Stimulated activated CD4-positive, alpha-beta T cell treated with anti-CD3 and anti-CD28 coated beads, TNF-alpha, amount 100 ng/mL, for 1 hour (primary cell): ENCODE measurements at places on chromosomes 5 and 9.

GRCh38 chr5:53453898-53454718 is 26.3 kb upstream of the FST start:
- DNase-seq: no peak

- DNase-seq: no peak
Measured at GRCh38 chr5:82218374-82219156, 59.6 kb downstream of the RPS23 start.

DNA sequence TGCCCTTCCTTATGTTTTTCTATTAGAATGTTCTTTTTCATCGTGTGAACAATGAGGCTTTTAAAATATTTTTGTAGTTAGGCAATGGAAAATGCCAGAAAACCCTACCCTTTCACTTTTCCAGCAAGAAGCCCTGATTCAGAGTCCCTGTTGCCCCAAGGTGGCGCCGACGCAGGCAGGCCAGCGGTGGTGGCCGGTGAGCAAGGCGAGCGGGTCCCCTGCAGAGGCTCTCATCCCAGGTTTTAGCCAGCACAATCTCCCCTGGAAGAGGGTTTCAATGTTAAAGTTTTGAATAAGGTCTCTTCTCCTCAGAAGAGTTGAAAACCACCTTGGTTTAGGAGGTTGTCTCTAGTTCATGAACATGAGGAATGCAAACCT is 40.8 kb upstream of the CKMT2 start:
- no peak for DNase-seq

- DNase-seq: no peak
Measured at GRCh38 chr9:136228107-136228875, 17.3 kb downstream of the QSOX2 start.

DNA sequence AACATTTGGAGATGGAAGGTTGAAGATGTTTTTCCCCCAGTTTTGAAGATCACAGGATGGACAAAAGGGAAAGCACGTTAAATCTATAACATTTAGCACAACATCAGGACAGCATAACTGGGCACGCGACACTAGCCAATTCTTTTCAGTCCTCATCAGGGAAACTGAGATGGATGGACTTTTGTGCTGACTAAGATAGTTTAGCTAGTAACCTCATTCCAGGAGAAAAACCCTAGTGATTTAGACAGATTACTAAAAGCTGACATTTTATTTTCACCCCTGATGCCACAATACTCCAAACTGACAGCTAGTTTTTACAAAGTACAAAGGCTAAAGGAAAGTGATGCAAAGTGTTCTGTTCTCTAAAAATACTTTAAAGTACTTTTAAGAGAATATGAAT is 53.3 kb downstream of the EPB41L4B start:
- DNase-seq: no peak

DNA sequence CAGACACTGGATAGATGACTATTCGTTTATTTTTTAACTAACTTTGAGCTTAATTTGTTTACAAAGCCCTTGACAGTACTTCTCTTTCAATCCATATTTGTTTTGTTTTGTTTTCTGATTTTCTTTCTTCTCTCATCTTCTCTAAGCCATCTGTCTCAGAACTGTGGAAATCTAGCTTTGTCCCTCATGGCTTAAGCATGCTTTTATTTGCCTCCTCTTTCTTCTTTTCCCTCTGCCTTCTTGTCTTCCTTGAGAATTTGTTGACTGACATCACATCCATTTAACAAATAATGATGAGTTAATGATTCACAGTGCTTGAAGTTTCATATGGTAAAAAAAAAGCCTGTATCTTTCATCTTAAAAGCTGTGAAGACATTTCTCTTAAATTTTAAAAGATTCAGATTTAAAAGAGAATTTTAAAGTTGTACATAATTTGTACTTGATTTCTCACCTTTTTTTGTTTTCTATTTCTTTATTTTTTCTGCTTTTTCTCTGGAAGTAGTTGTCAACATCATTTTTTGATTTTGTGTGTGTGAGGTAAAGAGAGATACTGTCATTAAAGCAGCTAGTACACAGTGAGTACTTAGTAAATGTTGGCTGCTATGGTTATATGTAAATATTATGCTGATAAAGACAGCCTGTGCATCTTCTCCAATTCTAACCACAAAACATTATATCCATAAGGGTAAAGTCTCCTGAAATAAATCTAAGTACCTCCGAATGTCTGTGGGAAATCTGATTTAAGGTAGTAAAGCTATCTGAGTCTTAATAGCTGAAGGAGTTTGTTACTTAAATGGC is 13.9 kb upstream of the SGCD start:
- no peak for DNase-seq

GRCh38 chr5:160470437-160471361 is 49.0 kb downstream of the PTTG1 start:
- no peak for DNase-seq

- no peak for DNase-seq
Measured at GRCh38 chr5:6830643-6831239, 117.5 kb downstream of the TENT4A start.

DNA sequence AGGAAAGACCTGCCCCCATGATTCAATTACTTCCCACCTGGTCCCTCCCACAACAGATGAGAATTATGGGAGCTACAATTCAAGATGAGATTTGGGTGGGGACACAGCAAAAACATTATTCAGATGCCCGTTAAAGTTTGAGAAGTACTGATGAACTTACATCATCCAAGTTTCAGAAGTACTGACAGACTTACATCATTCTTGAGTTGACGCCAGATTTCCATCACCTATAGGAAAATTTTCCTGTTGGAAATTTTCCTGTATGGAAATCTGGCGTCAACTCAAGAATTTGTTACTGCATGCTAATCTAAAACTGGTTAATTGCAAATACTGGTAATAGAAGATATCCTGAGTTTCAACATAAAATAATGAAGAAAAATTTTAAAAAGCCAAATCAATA is 975.9 kb downstream of the MAT2B start:
- DNase-seq: no peak

- no peak for DNase-seq
Measured at GRCh38 chr9:136380381-136380780, 6.9 kb upstream of the CARD9 start.

GRCh38 chr9:32832346-32832745 is 49.0 kb downstream of the TMEM215 start:
- DNase-seq: no peak

DNA sequence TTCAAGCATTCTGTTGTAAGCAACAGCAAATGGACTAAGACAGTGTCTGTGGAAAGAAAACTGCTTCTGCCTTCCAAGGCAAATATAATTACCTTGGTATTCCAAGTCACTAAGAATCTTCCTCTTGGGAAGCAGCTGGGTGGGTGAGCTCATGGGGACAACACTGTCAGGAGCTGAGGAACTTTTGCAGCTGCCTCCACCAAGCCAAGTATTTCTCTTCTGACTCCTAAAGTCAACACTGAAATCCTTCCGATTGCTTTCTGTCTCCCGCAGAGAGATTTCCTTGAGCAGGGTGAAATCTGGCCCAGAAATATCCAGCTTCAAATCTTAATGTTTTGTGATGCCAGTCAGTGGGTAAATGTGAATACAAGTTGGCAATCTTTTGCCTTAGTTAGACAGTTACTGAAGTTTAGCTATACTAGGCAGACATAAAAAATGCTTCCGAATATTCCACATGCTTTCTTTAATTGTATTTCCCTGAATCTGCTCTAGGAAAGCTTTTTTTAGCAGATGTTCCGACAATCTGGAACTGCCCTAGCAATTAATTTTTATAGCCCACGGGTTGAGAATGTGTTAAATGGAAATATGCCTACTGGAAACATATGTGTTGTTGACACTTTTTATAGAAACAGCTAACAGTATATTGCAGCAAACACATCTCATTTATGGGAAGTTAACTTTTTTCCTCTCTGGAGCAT is 369.9 kb upstream of the DAB2 start:
- DNase-seq: no peak

DNA sequence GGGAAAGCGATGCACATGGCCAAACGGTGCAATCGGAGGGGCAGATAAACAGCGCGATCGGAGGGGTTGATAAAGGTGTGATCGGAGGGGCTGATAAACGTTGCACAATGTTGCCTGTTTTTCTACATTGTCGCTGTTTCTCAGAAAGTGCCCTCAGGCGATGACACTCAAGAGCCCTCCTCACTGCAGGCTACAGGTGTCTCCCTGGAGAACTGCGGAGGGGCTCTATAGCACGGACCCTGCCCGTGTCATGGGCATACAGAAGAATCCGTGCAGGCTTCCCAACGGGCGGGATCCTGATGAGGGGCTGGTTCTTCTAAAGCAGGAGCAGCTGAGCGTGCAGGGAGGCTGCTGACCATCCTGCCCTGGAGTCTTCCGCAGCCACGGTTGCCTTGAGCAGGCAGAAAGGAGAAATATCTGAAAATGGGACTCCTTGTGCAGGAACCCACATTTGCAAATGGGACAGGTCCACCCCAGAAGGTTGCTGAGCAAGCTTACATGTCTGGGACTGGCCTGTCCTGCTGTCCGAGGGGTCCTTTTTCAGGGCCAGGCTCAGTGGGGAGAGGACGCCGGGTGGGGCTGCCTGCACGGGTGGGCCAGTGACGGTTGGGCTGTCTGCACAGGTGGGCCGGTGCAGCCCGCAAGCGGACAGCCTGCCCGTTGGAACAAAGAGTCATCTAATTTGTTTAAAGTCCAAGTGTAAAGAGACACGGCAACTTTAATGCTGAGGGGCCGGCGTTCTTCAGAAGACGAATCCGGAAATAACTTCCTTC is 25.1 kb upstream of the LPCAT1 start:
- DNase-seq: no peak

DNA sequence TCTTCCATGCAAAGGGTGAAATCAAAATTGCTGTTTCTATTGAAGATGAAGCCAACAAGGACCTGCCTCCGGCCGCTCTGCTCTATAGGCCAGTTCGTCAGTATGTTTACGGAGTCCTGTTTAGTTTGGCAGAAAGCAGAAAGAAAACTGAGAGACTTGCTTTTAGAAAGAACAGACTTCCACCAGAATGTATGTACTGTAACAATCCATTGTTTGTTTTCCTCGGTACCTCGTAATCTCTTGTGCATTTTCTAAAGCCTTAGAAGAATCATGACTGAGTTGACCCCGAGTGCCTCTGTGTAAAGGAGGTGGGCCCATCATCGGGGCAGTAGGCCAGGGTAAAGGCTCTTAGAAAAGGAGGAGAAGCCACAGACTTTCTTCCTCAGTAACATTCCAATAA is 44.2 kb upstream of the PHF2 start:
- DNase-seq: no peak

- DNase-seq: no peak
Measured at GRCh38 chr5:137392261-137392660, 106.9 kb downstream of the SPOCK1 start.

DNA sequence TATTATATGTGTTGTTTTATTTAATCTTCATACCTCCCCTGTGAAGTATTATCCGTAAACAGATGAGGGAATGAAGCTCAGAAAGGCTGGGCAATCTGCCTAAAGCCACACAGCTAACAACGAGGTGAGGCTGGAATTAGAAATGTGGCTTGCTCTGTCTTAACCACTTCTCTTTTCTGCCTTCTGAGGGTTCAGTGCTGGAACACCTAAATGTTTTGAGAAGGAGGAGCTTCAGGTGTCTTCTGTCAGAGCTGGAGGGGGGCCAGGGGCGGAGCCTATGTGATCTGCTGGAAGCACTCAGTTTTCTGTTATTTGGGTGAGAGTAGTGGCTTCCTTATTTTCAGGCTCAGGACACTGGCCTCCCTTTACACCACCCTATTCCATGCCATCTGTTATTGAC is 35.0 kb upstream of the ARAP3 start:
- no peak for DNase-seq

DNA sequence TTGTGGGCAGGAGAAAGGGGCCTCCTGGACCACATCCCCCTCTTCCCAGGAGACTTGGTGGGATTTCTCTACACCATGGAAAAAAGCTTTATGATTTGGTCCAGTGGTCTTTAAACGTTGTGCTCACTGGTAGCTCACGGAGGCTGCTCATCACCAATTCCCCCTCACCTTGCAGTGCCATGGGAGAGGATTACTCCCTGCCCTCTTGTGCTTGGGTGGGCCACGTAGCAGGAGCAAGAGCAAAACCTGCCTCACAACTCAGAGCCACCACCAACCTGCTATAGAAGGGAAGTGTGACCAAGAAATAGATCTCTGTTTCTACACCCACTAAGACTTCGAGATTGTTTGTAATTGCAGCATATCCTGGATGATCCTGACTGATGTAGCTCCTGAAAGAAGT is 42.2 kb upstream of the N4BP3 start:
- DNase-seq: no peak

GRCh38 chr5:170368586-170368985 is 20.6 kb downstream of the KCNMB1 start:
- DNase-seq: no peak

DNA sequence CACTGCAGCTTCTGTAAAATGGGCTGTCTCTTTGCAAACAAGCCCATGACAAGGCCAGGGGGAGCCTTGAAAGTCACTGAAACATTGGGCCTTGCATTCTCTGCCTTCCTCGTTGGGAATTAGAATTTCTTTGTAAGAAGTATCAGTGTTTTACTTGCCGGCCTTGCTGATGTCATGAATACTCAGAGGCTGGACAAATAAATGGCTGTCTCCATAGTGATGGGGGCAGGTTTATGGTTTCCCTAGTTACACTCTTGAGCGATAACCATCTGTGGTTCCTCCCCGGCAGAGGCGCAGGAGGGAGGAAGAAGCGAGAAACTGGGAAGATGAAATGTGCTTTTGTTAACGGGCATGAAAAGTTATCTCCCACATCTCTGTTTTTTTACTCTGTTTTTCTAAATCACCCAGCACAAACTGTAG is 272.7 kb upstream of the PANK3 start:
- no peak for DNase-seq

DNA sequence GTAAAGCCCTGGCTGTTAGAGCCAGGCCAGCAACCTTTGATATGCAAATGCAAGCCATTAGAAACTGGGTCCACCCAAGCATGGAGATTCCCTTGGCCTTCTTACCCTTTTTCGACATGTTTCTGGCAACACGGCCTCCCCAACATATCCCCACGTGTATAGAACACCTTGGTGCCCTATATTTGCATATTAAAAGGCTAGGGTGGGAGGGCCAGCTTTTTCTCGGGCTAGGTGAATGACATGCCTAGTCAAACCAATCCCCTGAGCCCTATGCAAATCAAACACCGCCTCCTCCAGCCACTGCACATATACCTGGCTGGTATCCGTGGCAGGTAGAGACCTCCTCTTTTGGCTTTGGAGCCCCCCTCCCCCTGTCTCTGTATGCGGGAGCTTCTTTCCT is 55.6 kb upstream of the ZFR start:
- DNase-seq: no peak
